Kidney epithelial cell (primary cell): ENCODE measurements at places on chromosomes 11 and 22. TPM values are rescaled to one million over a fixed set of nuclear protein-coding genes. Genes with fewer than 3 reads are reported as not detected.

AP1B1 gene
- 65.2 and 71.6 TPM in 2 replicates for total RNA-seq

LRRC56 gene
- 1.6 and 1.9 TPM in 2 replicates for total RNA-seq

DNA sequence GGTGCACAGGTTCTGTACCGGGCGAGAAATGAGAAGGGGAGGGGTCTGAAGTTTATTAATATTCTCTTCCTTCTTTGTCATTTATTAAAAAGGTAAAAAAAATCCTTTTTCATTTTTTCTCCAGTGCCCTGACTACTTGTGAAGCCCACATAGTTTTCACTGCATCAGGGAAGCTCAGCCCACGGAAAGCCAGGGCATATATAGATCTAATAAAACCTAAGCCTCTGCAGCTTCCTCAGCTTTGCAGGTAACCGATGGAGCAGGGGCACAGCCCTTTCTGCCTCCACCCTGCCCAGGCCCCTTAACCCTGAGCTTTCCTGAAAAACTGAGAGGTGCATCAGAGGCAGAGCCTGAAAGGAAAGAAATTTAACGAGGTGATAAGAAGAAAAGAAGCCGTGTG, 140.1 kb downstream of the NXPE2 start:
- no peak for DNase-seq

DNA sequence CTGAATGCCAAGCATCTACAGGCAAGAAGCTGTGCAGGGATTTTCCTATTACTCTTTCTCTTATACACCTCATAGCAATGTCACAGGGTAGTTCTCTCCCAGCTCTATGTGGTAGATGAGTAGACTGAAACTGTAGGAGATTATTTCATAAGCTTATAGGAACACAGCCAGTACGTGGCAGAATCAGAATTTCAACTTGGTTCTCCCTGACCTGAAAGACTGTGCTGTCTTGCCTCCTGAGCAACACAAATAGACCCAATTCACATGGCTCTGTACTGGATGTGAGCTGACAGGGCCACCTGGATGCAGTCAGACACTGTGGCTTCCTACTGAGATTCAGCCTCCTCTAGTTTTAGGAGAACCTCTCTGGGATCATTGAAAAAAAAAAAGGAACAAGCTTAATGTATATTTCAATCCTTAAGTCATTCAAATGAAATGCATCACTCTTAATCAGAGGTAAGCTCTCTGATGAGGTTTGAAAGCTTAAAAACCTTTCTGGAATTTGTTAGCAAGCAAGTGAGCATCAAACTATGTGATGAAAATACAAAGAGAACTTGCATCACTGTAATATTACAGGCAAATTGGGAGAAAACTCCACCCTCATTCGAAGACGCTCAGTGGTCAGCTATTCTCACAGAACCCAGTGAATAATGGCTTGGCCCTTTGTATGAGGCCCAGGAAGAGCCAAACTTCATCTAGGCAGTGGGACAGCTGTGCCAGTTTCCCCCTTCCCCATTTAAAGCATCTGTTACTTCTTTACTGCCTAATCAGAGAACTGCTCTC, 1039.3 kb downstream of the NTM start:
- DNase-seq = no peak

GRCh38 chr11:63020671-63021291, 5.1 kb upstream of the SLC22A8 start:
- DNase-seq = no peak

GRCh38 chr11:124359566-124359965, 24.7 kb downstream of the OR8B2 start:
- DNase-seq = no peak

DNA sequence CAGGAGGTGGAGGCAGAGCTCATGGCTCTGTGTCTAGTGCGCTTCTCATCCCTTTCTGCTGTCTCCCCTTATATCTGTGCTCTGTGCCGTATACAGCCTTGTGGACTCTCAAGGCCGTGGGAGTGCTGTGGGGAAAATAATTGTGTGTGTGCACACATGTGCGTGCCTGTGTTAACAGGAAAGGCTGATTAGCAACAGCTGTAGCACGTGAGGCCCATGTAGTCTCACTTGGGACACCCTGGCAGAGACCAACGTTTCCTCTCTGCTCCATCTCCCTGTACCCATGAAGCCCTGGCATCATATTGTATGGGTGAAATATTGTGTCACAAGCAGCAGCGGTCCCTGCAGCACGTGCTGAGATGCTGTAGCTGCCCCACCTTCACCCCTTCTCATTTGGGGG, 109.3 kb downstream of the LRRC32 start:
- DNase-seq = no peak

DNA sequence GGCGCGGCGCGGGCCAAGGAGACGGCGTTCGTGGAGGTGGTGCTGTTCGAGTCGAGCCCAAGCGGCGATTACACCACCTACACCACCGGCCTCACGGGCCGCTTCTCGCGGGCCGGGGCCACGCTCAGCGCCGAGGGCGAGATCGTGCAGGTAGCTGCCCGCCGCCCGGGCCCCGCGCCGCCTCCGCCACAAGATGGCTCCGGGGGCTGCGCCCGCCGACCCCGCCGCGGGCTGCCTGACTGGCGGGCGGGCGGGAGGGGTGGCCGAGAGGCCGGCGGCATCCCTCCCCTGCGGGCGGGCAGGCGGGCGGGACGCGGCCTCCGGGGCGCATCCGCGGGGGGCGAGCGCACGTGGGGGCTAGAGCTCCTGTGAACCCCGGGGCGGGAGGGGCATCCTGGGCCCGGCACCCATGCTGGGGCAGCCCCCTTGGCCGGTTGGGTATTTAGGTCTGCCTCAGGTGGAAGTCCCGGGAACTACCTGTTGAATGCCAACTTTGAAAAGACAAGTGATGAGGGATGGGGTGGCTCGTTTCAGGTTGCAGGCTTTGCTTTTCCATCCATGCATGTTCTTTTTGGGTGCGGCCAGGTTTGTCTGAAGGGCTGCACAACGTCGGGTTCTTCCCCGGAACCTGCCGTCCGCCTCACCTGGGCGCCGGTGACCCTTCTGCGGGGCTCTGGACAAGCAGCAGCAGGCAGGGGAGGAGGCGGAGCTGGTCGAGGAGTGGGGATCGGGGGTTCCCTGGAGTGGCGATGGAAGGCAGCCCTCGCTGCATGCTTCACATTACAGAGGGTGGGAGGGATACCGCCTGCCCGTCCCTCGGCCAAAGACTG, 760 bp downstream of the ZNRF3 start:
- no peak for DNase-seq
